ENCODE measurements at places on chromosomes 4 and X.

GRCh38 chr4:80173401-80173800 lies 23.9 kb upstream of the PRDM8 start:
- DNase-seq, result peak; percentile 71

- no peak for DNase-seq
Measured at GRCh38 chrX:1035206-1035605, 177.2 kb downstream of the CRLF2 start.

DNA sequence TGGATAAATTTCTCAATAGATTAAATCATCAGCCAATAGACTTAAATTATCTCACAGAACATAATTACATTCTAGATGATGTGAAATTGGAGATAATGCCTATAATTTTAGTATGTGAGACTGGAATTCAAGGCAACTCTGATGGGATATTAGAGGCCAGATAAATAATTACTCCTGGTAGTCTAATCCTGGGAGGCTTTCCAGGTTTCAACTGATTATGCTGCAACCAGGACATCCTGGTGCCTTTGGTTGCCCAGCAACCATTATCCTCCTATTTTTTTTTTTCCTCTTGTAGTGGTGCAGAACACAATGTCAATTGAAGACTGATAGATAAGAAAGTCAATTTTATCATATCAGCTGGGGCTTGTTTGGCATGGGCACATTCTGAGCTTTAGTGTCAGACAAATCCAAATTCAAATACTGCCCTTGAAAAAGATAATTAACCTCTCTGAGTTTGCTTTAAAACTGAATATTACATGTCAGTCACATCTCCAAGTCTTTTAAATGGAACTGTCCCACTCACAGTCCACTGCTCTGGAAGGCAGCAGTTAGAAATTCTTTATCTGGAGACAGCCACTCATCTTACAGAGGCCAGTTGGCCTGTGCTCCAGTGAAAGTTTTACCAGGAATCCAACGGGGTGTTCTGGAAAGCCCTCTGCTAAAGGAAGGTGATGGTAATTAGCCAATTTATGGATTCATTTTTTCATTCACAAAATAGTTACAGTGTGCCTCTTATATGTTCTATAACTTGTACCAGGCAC lies 95.3 kb upstream of the GUCY1A1 start:
- DNase-seq, result no peak

DNA sequence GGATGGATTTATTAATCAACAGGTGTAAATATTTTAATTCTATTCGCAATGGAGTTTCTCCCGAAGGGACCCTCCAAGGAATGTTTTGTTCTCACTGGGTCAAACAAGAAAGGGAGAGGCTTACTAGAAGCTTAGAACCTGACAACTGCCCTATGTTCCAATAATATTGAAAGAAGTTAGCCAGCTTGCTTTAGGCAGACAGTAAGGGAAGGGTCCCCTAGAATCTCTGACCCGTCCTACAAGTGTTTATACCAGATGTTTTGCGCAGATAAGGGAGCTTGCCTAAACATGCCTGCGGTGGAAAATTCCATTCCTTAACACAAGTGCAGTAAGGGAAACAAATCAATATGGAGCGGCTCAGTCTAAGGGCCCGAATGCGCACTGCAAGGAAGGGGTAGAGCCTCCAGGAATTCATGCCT lies 17.7 kb downstream of the IL21 start:
- DNase-seq, result no peak

DNA sequence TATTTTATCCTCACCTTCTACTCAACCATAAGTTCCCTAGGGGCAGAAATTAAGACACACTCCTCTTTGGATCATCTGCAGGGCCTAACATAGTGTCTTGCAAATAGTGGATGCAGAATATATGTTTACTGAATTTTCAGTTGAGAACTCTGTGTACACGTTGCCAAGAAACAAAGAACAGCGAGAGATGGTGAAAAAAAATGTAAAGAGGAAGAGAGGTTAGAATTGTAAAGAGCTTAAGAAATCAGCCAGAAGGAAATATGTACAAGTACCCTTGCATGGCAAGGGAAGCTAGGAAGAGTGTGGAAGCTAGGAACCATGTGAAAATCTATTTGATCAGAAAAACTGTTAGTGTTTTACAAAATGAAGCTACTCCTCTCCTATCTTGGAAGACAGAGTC lies 431.0 kb downstream of the SMARCA1 start:
- no peak for DNase-seq

GRCh38 chr4:3201718-3202702 lies 46.9 kb upstream of the MSANTD1 start:
- peak; percentile 75 for DNase-seq

GRCh38 chrX:29948653-29949052 lies 266.7 kb upstream of the MAGEB2 start:
- DNase-seq, result no peak

GRCh38 chrX:40333344-40333743 lies 235.6 kb upstream of the BCOR start:
- DNase-seq, result no peak

- no peak for DNase-seq
Measured at GRCh38 chrX:40142417-40142816, 44.7 kb upstream of the BCOR start.

GRCh38 chrX:102714994-102715393 lies 2.7 kb downstream of the GPRASP2 start:
- no peak for DNase-seq

DNA sequence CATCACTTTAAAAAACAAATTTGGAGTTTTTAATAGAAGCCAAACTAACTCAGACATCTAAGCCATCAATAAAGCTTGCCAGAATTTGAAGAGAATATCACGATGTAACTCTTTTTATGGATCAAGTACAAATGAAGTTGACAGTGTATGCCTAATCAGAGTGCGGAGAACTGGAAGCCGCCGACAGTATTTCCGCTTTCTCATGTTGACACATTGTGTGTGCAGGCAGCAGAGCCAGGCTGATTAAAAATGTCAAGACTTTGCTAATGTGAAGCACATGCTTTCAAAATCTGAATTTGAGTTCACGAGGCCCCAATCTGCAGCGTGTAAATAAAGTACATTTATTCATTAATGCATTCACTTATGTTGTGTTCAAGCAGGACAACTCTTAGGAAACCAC lies 161.2 kb downstream of the TENM3 start:
- no peak for DNase-seq

GRCh38 chrX:118603981-118604380 lies 108.4 kb downstream of the DOCK11 start:
- peak; percentile 57 for DNase-seq

- DNase-seq, result no peak
Measured at GRCh38 chrX:100353326-100353725, 56.7 kb downstream of the PCDH19 start.

GRCh38 chr4:155944516-155944915 lies 9.2 kb downstream of the CTSO start:
- no peak for DNase-seq

DNA sequence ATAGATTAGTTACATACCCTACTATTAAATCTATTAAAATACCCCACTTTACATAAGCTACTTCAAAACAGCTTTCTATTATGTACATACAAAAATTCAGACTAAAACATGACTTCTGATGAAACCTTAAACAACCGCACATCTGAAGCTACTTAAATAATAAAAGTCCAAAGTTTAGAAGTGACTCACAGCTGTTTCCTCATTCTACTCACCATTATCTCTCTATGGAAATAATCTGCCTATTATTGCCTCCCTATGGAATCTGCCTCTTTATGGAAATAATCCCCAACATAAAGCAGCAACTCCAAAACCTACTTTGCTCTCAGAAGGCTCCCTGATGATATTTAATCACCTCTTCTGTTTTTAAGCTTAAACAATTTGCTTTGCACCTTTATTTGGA lies 15.7 kb upstream of the BANK1 start:
- no peak for DNase-seq

Data from GM12865 (cell line).